Activated T-helper 1 cell treated with Interleukin-2 at 50 U/mL for 16 hours (primary cell): ENCODE measurements at places on chromosomes 11 and 22.

DNA sequence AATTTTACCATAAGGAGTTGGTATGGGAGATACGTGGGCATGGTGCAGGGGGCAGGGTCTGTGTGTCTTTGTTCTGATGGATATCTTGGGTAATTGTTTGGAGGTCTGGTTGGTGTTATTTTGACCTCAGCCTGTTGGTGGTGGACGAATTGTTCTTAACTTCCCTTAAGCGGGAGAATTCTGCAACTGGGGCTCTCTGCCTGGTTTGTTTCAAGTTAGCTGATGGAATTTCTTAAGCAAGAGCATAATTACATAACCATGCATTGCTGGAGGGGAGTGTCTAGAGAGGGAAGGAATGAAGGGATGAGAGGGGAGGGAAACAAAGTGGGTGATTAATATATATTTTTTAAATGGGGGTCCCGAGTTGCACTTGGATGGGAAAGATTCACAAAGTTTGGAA, 908.5 kb upstream of the RAG2 start:
- no peak for DNase-seq

DNA sequence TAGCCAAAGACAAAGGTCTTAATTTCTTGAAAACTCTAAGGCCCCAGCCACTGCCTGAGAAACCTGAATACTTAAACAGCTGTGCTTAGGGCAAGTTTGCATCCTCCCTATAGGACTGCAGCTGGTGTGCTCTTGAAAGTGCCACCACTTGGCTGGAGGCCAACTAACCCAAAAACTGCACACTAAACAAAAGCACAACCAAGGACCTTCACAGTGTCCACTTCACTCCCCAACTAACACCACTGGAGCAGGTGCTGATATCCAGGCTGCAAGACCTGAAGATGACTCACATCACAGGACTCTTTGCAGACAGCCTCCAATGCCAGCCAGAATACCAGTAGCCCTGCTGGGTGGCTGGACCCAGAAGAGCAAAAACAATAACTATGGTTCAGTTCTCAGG, 357.7 kb upstream of the ARHGAP42 start:
- no peak for DNase-seq

GRCh38 chr11:132242632-132243031, 872.2 kb downstream of the NTM start:
- DNase-seq, result no peak

DNA sequence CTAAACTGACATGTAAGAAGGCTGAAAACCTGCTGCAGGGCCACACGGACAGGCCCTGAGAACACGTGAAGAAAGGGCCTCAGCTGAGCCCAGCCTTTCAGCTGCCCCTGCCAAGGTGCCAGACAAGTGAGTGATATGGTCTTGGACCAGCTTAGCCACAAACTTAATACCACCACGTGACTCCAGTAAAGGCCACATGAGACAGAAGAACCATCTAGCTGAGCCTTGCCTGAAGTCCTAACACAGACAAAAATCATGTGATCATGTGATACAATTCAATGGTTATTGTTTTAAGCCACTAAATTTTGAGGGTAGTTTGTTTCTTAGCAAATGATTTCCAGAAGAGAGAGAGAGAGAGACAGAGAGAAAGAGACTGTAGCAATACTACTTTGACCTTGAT, 66.9 kb upstream of the ARHGAP20 start:
- no peak for DNase-seq

- DNase-seq, result no peak
These were observed 222.6 kb upstream of the CCDC90B start for GRCh38 chr11:83508804-83509203.

GRCh38 chr11:69207165-69207889, 51.6 kb downstream of the SMIM38 start:
- DNase-seq, result no peak

DNA sequence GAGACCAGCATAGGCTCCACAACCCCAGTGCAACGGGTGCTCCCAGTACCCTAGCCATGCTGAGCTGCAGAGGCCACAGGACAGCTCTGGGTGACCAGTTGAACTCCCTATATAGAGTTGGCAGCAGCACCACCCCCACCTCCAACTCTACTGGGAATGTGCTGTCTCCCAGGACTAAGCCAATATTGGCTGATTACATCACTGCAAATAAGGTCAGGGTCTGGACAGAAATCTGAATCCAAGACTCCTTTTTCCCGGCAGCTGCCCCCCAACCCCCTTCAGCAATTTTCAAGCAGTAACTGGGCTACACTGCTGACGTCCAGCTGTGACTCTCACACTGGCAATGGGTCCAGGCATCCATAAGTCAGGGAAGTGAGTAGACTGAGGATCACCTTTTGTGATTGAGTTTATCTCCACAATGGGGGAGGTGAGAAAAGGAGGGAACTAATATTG, at the start of gene HPX:
HPX (minus strand) TSS at position 82 of the 453 bp plus-strand sequence; CDS start at position 58, 24 bp downstream.
- DNase-seq, result no peak

DNA sequence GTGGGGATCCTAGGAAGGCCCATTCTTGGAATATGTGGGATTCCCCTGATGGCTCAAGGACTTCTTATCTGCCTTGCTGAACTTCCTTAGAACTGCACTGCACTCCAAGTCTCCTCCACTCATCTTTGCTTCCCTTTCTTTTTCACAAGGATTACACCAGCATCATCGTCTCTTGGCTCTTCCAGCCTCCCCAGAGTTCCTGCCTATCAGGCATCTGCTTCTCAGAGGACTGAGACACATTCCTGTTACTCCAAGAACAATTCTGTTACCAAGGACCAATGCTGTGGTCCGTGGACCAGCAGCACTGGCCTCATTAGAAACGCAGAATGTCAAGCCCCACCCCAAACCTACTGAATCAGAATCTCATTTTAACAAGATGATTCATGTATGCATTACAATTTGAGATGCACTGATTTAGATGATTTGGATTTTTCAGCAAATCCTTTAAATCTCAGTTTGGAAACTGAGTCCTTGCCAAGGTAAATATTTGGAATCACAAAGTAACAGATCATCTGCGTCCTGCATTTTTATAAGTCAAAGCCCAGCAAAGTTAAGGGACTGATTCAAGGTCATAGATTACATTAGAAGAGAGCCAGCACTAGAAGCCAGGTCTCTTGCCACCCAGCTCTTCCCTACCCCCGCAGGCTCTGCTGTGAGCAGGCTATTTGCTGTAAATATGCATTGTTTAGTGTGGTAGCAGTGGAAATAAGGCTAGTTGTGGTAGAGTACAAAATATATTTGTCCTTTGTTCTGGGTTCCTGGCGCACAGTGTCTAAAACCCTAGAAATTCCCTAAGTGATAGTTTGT, 110.9 kb downstream of the SWAP70 start:
- no peak for DNase-seq

DNA sequence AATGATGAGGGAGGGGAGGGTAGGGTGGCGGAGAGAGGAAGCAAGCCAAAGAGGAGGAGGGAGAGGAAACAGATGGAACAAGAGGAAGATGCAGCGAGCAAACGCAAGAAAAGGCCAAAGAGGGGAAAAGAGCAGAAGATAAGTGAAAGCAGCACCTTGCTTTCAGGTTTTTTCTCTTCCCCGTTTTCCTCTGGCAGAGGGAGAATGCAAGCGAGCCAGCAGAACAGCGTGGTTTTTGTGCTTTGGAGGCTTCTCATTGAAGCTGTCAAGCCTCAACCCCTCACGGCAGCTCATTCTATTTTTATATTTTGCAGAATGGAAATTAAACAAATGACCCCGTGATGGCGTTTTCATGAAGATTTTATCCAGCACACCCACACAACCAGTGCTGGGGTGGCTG, 67.1 kb upstream of the GRAMD1B start:
- DNase-seq, result no peak

- DNase-seq, result no peak
These were observed 1.2 kb downstream of the DGCR2 start for GRCh38 chr22:19120829-19121630.

GRCh38 chr22:38258895-38259294, 13.9 kb downstream of the TMEM184B start:
- no peak for DNase-seq

- DNase-seq, result no peak
These were observed 18.6 kb upstream of the APLP2 start for GRCh38 chr11:130051082-130051481.

DNA sequence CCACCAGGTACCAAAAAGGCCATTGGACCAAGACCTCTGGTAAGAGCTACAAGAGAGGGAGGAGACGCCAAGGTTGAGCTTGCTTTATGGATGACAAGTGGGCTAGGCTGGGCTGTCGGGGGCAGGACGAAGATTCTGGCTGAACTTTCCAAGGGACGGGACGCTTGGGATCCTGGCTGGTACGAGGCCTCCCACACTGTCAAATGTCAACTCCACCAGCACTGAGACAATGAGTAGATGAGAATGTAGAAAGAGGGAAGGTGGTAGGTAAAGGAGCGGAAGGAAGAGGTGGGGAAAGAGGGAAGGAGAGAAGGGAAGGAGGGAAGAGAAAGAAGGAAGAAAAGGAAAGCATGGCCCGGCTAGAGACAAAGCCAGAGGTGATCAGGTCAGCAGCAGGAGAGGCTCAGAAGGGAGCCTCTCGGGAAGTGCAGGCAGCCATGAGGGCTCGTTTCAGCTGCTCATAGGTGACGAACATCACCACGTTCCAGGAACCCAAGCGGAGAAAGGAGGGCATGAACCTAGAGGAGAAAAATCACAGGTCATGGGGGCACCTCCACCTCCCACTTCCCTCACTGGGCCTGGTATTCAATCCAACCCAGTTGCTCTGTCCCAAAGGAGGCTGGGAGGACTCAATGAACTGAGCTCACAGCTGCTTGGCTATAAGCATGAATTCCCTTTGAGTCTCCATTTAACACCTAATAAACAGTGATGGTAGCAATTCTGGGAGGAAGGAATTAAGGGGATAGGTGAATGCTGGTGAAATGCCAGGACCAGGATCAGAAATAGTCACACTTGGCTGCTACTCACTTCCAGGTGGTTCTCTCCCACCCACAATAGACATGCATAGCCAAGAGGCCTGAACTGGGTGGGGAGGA, 7.8 kb downstream of the UCP2 start:
- DNase-seq, result no peak

DNA sequence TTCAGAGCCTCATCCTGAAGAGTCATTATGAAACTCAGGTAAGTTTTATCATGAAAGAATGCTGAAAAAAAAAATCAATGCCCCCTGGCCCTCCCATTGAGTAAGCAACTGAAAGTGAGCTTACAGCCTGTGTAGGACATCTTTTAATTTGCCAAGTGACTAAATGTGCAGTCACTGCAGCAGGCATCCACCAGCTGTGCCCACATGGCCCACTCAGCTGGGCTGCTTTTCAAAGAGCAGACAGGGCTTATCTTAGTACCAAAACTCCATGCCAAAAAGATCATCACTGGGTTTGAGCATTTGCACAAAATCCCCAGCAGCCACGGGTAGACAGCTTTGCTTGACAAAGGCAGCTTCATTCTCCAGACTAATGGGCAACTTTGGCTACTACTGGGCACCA, 709.7 kb downstream of the NTM start:
- no peak for DNase-seq

DNA sequence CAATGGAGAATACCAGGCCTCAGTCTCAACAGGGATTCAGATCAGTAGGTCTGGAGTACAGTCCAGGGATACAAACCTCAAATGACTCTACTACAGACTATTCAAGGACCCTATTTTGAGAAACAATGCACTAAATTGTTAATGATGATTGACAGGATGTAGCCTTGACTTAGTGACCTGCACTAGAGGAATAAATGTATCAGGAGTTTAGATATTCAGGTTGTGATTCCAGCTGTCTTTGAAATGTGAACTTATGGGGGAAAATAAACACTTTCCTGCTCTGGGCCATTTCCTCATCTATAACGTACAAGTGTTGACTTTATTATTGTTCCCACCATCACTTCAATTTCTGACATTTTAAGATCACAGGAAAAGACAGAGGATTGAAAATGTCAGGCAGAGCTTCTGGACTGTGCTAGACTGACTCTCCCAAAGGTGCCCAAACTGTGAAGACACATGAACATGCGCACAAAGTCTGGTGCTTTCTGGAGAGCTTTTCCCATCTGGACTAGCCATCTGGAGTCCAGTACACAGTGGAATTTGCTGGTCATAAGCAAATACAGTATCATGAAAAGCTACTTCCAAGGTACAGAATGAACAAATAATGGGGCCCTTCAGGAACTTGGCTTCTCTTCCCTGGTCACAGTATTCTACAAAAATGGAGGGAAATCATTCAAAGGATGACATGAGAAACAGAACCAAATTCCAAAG, 110.4 kb downstream of the USP35 start:
- no peak for DNase-seq

DNA sequence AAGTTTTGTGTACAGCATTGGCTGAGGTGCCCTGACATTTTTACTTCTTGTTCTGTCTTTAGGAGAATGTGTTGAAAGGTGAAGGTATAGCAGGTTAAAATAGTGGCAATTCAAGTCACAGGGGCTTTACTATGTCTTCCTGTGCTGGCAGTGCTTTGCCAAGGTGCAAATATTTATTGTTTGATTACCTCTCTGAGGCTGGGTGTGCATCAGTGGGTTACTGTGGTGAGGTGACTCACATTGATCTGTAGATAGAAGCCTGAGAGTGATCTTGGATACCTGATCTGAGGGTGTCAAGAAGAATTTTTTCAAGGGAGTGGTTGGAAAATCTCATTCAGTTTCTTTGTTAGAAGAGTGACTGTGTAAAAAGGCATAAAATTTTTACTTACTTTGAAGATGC, 90.0 kb downstream of the ARHGAP42 start:
- no peak for DNase-seq

GRCh38 chr11:123560006-123560405, 94.4 kb downstream of the SCN3B start:
- DNase-seq, result no peak

DNA sequence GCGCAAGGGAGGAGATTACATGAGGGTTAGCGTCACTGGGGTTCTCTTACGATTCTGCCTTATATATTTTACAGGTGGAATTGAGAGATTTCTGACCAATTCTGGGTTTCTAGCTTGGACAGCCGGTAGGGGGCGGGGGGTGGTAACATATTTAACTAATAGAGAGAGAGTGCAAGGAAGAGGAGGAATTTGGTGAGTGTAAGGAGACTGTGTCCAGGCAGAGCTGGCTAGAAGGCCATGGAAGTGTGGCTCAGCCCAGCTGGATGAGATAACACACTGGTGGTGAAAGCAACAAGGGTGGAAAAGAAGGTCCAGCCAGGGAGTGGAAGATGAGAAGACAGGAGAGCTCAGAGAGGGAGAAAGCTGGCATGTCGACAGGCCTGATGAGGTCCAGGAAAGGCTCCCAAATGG, 56.5 kb downstream of the ST3GAL4 start:
- no peak for DNase-seq

- DNase-seq, result no peak
These were observed 125.8 kb downstream of the RASSF10 start for GRCh38 chr11:13134886-13135285.

DNA sequence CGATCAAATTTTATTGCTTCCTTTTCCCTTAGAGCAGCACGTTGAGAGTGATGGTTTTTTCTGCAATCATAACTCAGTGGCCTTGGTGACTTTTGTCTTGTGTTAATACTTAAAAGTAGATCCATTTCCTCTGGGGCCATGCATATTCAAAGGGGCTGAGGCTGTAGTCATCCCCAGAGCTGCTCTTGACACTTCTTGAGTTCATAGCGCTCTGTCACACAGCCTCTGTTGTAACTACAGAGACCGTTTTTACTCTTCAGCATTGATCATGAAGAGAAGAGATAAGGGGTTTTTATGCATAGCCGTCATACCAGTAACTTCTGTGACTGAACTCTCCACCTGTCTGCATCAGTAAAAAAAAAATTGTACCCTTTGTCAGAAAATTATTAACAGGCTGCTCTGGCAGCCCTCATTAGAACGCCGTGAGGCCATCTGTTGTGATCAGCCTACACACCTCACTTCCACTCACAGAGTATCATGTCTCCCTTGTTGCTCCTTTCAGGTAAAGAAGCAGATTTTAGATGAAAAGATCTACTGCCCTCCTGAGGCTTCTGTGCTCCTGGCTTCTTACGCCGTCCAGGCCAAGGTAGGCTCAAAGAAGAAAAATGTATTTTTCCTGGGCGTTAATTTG, 38.4 kb downstream of the NF2 start:
- no peak for DNase-seq
